GF-D8 (cell line): ENCODE measurements at places on chromosomes 2 and 18.

DNA sequence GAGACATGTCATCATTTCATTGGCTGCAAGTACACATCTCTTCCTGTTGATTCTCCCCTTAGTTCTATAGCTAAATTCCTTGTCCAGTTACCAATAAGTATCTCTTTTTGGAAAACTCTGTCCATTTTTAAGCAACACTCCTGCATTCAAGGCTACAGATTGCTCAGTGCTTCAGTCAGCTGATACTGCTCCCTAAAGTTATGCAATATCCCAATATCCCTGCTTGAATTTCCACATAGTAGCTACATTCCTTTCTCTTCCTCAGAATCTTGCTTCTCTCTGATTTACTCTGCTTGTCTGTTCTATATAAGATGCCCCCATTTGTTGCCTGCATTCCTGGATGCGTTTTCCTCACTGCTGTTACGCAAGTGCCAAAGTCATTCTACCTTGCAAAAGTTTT, 109.8 kb downstream of the PARD3B start:
- no peak for DNase-seq

DNA sequence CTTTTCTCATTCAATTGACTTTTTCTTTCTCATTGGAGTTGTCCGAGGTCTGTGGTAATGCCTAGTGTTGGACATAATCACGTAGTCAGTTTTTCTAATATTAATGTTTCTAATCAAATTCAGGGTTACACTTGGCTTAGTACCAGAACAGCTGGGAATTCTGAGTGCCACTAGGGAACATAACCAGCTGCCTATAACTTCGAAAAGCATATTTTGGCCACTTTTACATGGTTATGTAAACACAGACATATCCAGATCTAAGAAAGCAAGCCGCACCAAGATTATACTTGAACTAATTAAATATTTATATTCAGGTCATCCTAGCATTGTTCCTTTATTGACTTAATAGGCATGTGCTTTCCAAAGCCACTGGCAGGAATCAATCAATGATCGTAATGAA, 91.1 kb upstream of the ARHGAP28 start:
- no peak for DNase-seq

DNA sequence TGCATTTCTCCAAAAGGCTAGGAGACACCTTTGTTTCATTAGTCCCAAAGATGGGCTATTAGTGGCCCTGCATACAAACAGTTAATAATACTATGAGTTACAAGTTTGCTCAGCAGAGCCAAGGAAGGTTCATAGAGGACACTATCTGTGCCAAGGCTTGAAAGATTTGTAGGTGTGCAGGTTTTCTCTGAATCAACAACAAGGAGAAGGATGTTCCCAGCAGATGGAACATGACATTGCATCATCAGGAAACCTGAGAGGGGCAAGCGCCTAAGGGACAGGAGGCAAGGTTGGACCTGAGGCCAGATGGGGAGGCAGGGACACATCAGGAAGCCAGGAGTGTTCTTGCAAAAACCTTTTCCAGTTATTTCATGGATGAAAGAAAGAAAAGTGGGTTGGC, 35.4 kb upstream of the STK17B start:
- DNase-seq, result no peak

DNA sequence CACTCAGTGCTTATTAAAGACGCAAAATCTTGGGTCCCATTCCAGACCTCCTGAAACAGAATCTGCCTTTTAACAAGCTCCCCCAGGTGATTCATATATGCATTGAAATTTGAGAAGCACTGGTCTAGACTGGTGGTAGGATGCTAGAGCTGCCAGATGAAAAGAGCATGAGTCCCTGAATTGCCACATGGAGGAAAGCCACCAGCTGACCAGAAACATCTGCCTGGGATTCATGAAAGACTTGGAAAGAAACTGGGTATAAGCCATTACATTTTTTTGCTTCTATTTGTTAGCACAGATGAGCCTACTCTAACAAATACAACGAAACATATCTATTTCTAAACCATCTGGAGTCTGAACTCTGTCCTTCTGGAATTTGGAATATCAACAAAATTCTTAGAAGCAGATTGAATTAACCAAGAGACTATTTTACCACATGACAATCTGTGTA, 228.9 kb downstream of the RBM43 start:
- DNase-seq, result no peak

GRCh38 chr2:240121675-240122074, 14.4 kb downstream of the COPS9 start:
- no peak for DNase-seq

GRCh38 chr2:132651115-132652045, 18.6 kb downstream of the LYPD1 start:
- no peak for DNase-seq

DNA sequence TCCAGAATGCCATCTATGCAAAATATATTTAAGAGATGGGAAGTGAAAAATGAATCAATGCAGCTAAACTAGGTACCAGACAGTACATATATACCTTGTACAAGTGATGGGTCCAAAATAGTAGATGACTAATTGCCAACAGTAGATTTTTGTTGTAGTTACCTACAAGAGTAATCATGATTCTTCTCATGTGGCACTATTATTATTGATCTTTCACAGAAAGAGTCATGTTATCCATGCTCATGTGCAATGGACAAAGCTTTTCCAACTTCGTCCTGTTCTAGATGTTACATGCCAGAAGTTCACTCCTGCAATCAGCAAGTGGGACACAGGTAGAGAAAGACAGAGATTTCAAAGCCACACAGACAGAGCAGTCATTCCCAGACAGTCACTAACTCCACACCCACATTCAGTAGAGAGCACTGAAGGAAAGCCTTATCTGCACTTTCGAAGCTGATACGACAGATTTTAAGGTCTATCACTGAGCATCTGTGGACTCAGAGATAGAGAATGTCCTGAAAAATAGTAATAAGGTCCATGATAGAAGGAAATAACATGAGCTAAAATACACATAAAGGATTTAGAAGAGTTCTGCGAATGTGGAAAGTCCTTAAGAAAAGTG, 101.6 kb upstream of the ITPRID2 start:
- DNase-seq, result no peak

GRCh38 chr2:177984749-177985148, 87.8 kb downstream of the PDE11A start:
- DNase-seq, result no peak

- no peak for DNase-seq
Observed at GRCh38 chr2:238685327-238685709, 162.6 kb upstream of the TWIST2 start.

GRCh38 chr2:5660591-5660990, 31.6 kb upstream of the SOX11 start:
- no peak for DNase-seq

DNA sequence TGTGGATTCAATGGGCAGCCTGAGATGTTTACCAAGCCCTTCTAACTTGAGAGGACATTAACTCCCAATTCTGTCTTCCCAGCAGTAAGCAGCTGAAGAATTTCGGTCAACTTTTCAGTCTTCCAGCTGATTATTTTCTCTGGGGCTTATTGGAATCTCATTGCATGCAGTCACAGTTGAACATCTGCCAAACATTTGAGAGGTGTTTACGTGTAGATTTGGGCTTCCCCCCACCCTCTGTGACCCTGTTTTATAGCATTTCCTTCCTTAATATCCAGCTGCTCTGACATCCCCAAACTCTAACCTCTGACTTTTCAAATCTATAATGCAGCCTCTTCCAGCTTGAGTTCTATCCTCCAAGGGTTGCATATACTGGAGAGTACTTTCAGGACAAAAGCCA, 16.5 kb upstream of the VIT start:
- DNase-seq, result no peak

DNA sequence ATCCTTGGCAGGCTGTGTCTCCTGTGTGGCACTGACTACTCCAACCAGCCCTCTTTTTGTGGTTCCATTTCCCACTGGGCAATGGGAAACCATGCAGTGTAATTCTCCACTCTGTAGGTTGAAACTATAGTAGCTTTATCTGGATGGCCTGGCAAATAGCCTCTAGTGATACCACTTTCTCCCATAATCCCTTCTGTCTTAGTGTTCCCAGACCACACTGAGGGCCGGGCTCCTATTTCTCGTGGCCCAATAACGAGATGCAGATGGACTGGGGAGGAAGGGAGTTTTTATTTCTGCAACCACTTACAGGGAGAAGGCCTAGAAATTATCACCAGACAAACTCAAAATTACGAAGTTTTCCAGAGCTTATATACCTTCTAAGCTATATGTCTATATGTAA, 24.7 kb downstream of the SKA1 start:
- DNase-seq, result no peak

- no peak for DNase-seq
Observed at GRCh38 chr2:75569546-75569945, 8.8 kb upstream of the EVA1A start.

GRCh38 chr2:158618891-158619490, 162.2 kb downstream of the PKP4 start:
- no peak for DNase-seq

DNA sequence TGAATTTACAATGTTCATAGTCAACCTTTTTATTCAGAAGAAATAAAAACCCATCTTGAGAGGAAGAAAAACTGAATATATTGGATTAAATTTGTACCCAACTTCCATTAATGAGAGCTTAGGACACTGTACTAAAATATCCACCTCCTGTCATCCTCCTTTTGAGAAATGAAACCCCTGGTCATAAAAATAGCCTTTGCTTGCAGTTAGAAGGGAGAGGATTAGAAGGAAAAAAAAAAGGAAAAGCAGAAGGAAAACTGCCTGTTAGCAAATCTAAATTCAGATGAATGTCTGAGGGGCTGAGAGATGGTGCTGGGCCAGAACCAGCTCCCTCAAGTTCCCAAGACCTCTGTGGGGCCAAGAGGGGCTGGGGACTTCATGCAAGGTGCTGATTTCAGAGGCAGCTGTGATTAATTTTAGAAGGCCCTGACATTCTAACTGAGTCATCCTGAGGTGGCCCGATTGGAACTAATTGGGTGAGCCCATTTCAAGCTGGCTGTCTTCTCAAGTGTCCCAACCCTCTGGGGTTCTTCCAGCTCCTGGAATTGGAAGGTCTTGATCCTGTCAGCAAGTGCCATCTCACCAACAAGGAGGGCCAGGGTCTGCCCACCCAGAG, 38.4 kb upstream of the BIN1 start:
- no peak for DNase-seq

DNA sequence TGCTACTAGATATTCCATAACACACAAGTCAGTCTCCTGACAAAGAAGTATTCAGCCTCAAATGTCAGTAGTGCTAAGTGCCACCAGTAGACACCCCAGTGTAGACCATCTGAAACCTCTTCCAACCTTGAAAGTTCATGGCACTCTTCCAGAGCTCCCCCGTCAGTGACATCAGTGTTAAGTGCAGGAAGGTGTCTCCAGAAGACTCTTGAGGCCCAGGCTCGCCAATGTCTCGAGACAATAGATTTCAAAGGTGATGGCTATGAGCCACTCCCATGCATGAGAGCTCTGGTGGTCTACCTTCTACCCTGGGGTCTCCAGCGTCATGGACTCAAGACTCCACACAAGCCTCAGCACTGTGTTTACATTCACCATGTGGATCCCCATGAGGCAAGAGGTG, 183.8 kb downstream of the SMAD2 start:
- no peak for DNase-seq

- no peak for DNase-seq
Observed at GRCh38 chr18:77205769-77206168, 43.9 kb upstream of the GALR1 start.

- DNase-seq, result no peak
Observed at GRCh38 chr2:96831679-96832078, 12.1 kb downstream of the ANKRD23 start.
